T-cell (primary cell): ENCODE measurements at places on chromosomes 1 and 21.
A peak's percentile ranks its signal among the peaks of the same experiment; 100 is the strongest.

GRCh38 chr1:185679220-185679619, 55.0 kb upstream of the HMCN1 start:
- no peak for DNase-seq

DNA sequence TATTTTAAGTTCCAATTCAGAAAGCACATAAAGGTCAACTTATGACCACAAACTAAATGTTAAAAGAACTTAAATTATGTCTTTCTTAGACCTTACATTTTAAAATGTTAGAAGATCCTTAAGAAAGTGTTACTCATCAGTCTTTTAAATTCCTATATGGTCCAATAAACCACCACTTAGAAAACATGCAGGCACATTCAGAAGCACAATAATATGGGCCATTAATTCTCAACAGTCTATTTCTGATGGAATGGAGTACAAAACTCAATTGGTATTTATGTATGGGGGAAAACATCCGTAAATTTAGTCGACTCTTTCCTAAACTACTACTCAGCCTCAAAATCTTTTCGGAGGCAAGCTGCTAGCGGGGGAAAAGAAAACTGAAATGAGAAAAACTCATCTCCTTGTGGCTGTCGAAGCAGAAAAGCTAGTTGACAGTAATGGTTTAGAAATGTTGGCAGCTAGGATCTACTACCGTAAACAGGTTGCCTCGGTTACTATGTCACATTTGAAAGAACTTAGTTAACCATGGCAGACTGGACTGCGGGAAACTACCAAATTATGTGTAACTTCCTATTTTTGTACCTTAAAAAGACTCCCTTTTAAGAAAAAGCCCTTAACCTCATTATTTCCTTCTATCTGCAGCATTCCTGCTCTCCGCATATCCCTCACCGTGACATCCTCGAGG, 1.0 kb downstream of the TRMT1L start:
- no peak for DNase-seq

- DNase-seq, result no peak
Measured at GRCh38 chr21:14541841-14542490, 4.1 kb downstream of the SAMSN1 start.

DNA sequence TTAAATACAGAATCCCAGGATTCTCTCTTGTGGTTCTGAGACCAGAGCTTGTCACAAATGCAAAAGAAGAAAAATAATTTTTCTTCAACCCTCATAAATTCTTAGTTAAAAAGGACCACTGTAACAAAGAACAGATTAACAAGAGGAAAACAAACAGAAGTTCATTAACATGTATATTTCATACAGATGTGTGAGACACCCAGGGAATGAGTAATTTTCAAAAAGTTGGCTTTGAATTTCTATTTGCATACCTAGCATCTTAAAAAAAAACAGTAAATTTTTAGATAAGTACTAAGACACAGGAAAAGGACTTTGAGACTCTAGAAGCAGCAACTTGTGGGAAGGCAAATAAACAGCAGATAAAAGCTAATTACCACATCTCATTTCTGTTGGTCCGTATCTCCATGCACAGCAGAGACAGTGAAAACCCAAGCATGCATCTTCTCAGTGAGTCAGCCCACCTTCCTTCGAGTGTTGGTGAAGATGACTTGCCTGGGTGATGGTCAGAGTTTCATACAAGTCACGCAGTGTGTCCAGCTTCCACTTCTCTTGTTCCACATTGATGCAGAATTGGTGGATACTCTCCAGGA, 399.9 kb upstream of the ADAMTS5 start:
- no peak for DNase-seq

DNA sequence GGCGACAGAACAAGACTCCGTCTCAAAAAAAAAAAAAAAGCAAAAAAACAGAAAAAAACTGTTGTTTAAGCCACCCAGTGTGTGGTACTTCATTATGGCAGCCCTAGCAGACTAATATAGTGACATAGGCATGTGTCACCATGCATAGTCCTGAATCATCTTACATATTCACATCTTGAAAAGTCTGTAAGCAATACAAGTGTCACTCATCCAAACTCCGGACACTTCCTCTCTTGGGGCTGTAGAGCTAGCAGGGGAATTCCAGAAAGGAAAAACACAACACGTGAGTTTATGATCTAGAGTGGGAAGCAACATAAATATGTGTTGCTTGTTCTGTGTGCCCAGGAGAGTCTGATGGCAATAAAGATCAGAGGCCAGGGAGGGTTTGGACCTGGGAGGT, 81.6 kb upstream of the KCNE2 start:
- DNase-seq, result no peak

GRCh38 chr1:52153010-52153409, 11.1 kb downstream of the ZFYVE9 start:
- DNase-seq, result no peak

- no peak for DNase-seq
Measured at GRCh38 chr21:41396558-41397075, 29.4 kb upstream of the MX1 start.

- no peak for DNase-seq
Measured at GRCh38 chr1:214842856-214843255, 239.7 kb upstream of the KCNK2 start.

- no peak for DNase-seq
Measured at GRCh38 chr1:177748080-177748801, 221.6 kb downstream of the SEC16B start.

GRCh38 chr1:70518106-70518505, 107.0 kb downstream of the CTH start:
- no peak for DNase-seq

- DNase-seq, result no peak
Measured at GRCh38 chr1:225888898-225889601, at the start of gene LEFTY1. Gene LEFTY1, minus strand, starts transcription at chr1:225889146. Its CDS starts 80 bp downstream, at chr1:225889066.

DNA sequence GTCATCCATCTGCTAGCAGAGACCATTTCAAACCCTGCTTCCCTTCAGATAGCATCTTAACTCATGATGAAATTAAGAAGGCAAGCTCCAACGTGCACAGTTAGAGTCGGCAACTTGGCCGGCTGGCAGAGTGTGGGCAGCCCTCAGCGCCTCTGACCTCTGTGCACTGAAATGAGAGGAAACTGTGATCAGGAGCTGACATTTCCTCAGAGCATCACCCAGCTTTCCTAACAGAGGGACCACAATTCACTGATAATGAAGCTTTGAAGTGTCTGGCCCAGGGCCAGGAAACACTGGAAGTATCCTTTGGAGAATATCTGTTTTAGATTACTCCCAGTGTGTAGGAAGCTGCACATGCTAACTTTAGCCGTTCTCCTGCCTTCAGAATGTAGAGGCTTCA, 145.0 kb upstream of the ZC3H11B start:
- DNase-seq, result no peak

- DNase-seq, result no peak
Measured at GRCh38 chr1:90162216-90162615, 167.3 kb downstream of the ZNF326 start.

DNA sequence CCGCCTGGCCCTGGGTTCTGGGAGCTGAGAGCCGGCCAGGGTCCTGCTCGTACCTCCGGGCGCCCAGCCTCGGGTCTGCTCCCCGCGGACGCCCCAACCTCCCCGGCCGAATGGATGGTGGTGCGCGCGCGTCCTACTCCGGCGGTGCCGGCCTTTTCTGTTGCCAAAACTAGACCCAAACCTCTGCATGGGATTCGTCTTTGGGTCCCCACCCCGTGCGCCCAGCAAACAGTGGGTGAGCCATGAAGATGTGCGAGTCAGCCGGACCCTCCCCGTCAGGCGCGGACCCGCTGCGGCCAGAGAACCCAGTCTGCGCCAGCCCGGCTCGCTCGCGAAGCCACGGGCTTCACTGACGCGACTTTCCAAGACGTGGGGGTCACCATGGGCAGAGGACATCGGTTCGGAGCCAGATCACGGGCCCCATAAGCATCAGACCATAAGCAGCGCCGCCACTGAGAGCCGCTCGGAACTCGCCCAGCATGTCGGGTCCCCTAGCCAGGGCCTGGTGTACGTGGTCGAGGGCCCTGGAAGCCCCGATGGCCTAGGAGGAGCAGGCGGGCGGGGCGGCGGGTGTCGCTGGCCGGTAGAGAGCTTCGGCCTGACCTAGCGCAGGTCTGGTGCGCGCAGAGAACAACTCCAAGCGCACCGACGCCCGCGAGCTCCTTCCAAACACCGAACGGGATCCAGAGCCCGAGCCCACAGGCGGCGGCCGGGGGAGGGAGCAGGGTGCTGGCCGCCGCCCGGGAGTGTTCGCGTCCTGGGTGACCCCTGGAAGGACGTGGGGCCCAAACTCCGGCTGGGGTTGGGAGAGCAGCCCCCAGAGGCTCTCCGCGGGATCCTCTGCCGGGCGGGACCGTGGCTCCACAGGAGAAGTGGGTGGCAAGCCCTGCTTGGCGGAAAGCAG, 1.0 kb upstream of the TP73 start:
- no peak for DNase-seq

DNA sequence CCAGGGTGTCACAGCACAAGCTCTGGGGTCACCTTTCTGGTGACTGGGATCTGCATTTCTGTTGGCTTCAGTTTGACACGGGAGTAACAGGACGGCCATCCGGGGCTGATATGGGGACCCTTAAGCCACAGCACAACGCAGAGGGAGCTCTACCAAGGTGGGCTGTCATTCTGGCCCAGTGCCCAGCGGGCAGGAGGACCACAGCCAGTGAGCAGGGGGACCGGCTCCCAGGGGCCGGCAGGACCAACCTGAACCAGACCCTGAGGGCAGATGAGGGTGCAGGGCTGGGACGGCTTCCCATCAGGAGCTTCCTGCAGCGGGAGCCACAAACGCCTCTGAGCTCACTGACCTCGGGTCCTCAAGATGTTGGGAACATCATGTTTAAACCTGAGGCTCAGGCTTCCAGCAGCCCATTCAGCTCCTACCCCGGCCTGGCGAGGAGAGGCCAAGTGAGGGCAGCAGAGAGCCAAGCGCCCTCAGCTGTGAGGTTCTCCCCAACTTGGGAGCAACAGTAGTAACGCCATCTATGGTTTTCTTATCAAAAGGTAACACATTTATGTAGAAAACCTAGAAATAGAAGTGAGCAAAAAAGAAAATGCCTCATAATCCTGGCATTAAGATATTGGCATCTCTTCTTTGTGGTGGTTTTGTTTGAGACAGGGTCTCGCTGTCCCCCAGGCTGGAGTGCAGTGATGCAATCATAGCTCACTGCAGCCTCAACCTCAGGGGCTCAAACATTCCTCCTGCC, 26.8 kb downstream of the TMEM201 start:
- DNase-seq, result peak; percentile 48

DNA sequence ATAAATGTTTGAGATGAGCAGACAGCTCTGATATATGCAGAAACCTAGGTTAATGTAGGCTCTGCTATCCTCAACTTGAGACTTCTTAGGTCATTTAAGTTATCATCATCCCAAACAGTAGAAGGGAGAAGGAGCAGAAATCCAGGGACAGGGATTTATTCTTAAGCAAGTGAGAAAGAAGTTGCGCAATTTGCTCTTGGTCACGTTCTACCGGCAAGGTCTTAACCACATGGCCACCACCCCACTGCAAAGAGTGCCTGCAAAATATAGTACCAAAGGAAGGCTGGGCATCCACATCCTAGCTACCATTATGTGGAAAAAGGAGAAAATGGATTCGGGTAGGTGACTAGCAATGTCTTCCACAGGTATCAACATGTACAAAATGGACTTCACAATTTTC, 25.2 kb downstream of the CRNN start:
- no peak for DNase-seq
